ENCODE measurements at places on chromosomes 3 and 15.

DNA sequence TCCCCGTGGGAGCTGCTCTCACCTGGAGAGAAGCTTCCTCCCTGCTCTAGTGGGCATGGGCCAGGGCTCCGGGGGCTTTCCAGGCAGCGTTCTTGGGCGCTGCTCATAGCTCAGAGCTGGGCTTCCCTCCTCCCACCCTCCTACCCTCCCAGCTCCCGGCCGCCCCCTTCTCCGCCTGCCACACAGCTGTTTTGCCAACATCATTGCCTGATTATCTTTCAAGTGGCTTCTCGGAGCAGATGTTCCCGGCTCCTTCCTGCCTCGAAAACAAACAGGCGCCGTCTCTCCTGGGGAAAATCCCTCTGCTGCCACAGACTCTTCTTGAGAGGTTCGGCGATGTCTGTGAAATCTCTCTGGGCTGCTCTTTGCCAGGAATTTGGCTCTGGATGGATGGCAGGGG is 195.6 kb downstream of the RPLP1 start:
- DNase-seq: no peak

GRCh38 chr3:183697123-183697609 is 431 bp upstream of the YEATS2 start:
- no peak for DNase-seq

- DNase-seq: no peak
Observed at GRCh38 chr3:154113609-154114008, 7.6 kb upstream of the ARHGEF26 start.

DNA sequence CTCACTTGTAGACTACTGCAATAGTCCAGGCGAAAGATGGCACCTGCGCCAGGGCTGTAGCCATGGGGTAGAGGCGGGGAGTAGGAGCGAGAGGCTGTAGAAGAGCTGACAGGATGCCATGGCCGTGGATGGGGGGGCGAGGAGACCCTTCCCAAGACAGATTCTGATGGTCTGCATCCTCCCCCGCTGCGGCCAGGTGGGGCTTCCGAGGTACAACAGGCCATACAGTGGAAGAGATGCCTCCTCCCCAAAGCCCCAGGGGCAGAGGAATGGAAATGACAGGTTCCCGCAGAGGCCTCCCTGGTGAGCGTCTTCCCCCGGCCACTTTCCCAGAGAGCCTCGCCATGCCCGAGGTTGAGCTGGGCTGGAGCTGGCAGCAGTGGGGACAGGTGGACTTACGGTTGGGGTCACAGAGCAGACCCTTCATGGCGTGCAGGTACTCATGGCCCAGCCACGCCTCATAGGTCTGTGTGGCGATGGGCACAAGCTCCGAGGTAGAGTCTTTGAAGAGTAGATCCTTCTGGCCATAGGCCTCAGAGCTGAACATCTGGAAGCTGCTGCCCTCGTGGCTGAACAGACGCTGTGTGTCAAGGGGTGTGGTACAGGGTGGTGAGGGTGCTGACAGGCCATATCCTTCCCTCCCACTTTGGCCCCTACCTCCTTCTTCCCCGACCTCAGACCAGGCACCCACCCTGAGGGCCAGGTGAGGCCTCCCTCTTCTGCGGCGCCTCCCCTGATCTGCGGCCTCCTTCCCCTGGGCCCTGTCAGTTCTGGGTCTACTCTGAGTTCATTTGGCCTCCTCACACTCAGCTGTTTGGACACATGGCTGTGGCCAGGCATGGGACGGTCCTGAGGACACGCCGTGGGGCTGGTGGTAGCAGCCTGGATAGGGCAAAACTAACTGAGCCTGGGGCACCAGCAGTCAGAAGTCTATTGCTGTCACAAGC is 13.6 kb downstream of the MELTF start:
- DNase-seq: no peak

- DNase-seq: no peak
Observed at GRCh38 chr3:149042789-149043386, 43.4 kb downstream of the HLTF start.

DNA sequence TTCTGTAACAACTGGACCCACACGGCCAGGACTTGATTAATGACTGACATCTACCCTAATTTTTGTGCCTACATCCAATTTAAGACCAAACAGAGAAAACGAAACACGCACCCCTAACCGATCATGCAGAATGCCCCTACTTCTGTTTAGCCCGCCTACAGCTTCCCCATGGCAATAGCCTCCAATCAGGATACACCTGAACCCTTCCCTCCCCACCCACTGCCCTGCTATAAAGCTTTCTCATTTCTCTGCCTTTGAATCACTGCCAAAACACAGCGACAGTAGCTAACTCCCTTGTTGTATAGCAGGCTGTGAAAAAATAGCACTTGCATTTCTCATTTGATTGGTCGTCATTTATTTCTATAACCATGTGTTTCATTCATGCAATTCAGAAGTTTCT is 45.2 kb upstream of the DPPA4 start:
- no peak for DNase-seq

- DNase-seq: no peak
Observed at GRCh38 chr3:24589931-24590880, 95.6 kb upstream of the THRB start.

GRCh38 chr3:14519406-14519805 is 20.7 kb downstream of the GRIP2 start:
- DNase-seq: no peak

DNA sequence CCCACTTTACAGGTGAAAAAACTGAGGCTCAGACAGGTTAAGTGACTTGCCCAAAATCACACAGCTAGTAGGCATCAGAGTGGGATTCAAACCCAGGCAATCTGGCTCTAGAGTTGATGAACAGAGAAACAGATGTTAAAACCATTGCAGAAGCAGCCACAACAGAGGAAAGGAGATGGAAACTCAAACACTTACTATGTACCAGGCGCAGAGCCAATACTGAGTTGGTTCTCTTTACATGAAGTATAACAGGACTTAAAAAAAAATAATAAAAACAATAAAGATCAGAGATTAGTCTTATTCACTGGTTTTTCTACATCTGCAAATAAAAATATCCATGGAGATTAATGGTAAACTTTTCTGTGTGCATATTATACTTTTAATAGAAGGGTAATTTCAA is 84.9 kb upstream of the SPATA12 start:
- no peak for DNase-seq
